ENCODE measurements at places on chromosomes 6 and 20.

GRCh38 chr20:61731363-61732181 is 334.1 kb downstream of the TAF4 start:
- H3K4me1 ChIP-seq = no peaks in the 10 kb centered on the region
- no peak overlapping the region for H3K4me3 ChIP-seq
- no peaks in the 10 kb centered on the region for H3K36me3 ChIP-seq
- no peak for DNase-seq
- H3K27me3 ChIP-seq = no peaks in the 10 kb centered on the region

DNA sequence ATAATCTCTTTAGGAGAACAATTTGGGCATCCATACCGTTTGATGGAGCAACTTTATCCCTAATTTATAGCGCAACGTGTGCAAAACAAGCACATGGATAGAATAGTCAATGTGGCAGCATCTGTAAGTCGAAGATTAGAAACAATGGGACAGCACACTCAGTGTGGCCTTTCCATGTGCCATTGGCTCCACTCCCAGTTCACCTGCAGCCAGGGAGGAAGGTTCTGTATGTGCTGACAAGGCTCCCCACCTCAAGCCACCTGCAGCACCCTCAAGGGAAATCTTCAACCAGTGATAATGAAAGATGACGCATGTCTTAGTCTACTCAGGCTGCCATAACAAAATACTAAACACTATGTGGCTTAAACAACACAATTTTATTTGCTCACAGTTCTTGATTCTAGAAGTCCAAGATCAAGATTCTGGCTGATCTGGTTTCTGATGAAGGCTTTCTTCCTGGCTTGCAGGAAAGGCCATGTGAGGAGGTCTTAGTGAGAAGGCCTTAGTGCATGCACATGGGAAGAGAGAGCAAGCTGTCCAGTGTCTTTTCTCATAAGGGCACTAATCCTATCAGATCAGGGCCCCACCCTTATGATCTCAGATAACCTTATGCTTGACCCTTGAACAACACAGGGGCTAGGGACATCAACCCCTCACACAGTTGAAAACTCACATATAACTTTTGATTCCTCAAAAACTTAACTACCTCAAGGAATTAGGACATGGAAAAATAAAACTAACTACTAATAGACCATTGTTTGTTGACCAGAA is 34.9 kb upstream of the SHLD1 start:
- no peaks in the 10 kb centered on the region for H3K36me3 ChIP-seq
- no peak for DNase-seq
- H3K27ac ChIP-seq = no peak overlapping the region
- H3K4me3 ChIP-seq = no peak overlapping the region
- H3K27me3 ChIP-seq = no peaks in the 10 kb centered on the region

- H3K4me1 ChIP-seq = no peaks in the 10 kb centered on the region
- no peak for DNase-seq
- H3K27me3 ChIP-seq = peaks cover 29% of the 10 kb centered on the region
Measured at GRCh38 chr6:116019428-116019827, 41.3 kb downstream of the FRK start.

DNA sequence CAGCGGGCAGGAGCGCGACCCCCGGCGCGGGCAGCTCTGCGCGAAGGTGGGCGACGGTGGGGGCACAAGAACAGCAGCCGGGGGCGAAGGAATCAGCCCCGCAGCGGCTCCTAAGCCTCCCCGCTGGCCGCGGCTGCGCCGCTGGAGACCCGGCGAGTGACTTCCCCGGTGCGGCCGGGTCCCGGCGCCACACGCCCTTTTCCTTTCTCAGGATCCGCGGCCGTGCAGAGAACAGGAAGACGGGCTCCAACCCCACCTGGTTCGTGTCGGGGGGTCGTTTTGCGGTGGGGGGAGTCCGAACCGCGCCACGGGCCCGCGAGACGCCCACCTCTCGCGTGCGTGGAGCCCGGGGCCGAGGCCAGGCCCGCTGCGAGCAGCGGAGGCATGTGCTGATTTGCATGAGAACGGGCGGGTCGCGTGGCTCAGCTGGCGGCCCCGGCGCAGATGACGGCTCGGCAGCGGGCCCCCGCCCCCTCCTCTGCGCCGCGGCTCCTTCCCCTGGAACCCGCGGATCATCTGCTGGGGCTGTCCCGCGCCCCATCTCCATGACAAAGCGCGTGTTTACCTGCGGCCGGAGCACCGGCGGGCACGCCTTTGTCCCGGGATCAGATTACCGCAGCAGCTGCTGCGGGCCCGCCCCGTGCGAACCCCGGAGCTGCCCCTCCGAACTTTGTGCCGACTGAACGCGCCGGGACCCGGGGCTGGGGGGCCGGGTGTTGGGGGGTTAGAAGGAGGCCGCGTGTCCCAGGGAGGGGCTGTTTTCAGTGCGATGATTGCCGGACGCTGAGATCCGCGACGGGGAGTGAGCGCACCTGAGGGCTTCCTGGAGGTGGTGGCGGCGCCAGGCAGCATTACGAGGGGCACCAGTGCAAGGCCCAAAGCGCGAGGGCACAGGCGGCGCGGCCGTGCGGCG is 4.9 kb upstream of the DLL1 start:
- H3K27ac ChIP-seq = no peak overlapping the region
- peaks cover 17% of the 10 kb centered on the region for H3K4me1 ChIP-seq
- H3K4me3 ChIP-seq = peak overlapping the region; percentile 62
- DNase-seq = peak; percentile 28
- peaks cover 78% of the 10 kb centered on the region for H3K27me3 ChIP-seq

DNA sequence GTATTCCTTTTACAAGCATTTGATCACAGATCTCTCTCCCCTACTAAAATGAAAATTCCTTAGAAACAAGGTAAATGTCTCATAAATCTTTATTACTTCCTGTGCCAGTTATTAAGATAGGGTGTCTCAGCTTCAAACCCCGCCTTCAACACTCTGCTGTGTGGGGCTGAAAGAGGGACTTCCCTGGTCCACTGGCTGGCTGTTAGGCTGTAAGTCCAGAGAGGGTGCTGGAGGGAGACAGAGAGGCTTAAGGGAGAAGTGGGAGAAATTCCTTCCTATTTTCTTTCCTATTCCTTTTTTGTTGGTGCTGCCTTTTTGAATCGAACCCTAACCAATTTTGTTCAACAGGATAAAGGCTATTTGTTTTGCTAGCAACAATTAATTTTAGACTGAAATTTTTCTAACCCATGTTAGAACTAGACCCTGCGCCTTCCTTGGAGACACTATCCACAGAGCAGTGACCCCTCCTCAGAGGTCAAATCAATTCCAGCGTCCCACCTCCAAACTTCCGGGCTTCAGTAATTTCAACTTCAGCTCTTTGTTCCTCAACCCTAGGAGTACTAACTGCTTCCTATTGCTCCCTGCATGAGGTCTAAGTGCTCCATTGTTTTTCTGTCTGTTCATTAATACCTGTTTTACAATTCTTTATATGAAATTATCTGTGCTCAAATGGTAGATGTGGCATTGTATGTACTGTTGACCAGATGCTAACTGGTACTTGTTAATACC is 207.5 kb upstream of the OPRM1 start:
- H3K27me3 ChIP-seq = no peaks in the 10 kb centered on the region
- H3K4me3 ChIP-seq = no peak overlapping the region
- no peak overlapping the region for H3K27ac ChIP-seq
- no peaks in the 10 kb centered on the region for H3K36me3 ChIP-seq
- DNase-seq = no peak
- no peaks in the 10 kb centered on the region for H3K4me1 ChIP-seq

DNA sequence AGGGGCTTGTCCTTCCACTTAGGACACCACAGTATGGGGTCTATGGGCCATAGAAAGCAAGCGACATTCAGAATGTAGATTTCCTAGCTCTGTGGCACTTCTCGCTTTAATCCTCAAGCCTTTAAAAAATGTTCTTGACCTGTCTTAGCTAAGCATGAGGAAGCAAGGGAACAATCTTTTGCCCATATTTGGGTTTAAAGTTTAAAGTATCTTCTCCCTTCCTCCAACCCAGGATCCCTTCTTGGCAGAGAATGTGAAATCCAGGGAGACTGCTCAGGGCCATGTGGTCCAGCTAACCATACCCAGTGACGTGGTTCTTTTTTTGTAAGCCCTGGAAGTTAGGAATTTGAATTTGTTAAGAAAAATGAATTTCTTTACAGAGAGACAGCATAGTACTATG is 289.9 kb downstream of the BTBD9 start:
- H3K36me3 ChIP-seq = no peaks in the 10 kb centered on the region
- H3K4me3 ChIP-seq = no peak overlapping the region
- DNase-seq = no peak
- peaks cover 2% of the 10 kb centered on the region for H3K4me1 ChIP-seq

DNA sequence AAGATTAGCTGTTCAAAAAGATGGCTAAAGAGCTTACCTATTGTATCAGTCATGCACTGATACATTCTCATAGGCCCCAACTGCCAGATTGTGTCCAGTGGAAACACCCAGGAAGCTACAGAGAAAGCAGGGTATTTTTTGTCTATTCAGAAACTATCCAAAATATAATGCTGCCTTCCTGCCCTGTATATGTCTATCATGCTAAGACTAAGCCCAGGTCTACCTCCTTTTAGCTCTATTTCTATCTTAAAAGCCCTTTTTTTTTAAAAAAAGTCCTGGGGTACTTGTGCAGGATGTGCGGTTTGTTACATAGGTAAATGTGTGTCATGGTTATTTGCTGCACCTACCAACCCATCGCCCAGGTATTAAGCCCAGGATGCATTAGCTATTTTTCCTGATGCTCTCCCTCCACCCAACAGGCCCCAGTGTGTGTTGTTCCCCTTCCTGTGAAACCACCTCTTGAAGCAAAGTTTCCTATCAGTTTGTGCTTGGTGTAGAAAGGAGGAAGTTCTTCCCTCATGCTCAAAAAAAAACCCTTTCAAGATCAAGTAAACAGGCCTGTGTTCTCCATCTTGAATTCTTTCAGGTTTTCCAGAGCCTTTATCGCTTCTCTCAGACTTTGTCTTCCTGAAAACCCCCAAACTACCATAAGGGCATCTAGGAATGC is 514 bp downstream of the DEFB129 start:
- peaks cover 3% of the 10 kb centered on the region for H3K36me3 ChIP-seq
- H3K27ac ChIP-seq = no peak overlapping the region
- peaks cover 12% of the 10 kb centered on the region for H3K27me3 ChIP-seq
- H3K4me1 ChIP-seq = peaks cover 8% of the 10 kb centered on the region

DNA sequence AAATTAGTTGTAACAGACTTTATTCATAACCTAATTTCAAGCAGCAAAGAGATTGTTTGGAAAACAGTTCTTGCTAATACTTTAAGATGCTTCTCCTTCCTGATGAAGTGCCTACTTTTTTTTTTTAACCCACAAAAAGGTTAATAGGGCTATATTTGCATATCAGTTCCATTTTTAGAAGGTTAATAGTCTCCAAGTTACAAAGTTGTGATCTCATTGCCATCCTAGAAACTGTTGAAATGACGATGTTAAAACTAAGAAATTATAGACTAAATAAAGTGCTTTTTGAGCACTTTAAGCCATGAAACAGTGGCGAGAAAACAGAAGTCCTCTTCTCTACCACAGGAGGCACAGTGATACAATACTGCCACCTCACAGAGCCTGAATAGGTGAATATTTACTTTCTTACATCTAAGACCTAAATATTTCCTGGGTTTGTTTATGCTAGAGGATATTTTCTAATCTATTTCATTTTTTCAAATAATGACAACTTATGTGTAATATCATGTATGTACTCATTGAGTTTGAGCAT is 5.3 kb downstream of the RNF144B start:
- DNase-seq = no peak
- H3K4me3 ChIP-seq = no peak overlapping the region
- peaks cover 17% of the 10 kb centered on the region for H3K4me1 ChIP-seq
- H3K27me3 ChIP-seq = peaks cover 6% of the 10 kb centered on the region

DNA sequence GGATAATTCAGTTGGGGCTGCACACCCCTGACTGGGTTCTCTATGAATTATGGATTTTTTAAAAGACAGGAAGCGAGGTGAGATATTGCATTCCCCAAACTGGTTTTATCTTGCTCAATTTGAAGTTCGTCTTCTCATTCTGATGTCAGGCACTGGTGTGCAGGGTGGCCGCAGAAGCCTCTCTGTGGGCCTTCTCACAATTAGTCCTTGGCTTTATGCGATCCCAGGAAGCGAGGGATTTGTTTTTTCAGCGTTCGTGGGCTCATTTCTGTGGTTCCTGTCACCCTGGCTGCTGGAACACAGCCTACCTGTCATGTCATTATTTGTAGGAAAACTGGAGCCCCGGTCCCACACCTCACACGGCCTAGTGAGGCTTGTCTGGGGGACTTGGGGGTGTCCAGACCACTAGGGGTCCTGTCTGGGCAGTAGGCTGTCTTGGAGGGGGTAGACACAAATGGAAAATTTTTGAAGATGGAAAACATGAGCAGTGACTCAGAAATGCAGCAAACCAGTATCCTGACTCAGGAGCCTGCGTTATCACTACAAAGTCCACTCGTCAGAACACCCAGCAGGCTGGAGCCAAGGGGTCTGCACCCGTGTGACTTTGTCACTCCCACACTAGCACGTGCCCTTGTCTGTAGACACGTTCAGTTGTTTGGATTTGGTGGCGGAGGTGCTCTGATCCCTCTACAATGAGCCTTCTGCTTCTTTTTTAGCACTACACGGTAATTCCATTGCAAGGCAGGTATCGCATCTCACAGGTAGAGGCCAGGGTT is 42.2 kb downstream of the GNAS-AS1 start:
- H3K36me3 ChIP-seq = no peaks in the 10 kb centered on the region
- no peak overlapping the region for H3K27ac ChIP-seq
- peaks cover 17% of the 10 kb centered on the region for H3K27me3 ChIP-seq
- no peak for DNase-seq

GRCh38 chr6:42368181-42368580 is 83.5 kb downstream of the TRERF1 start:
- H3K4me1 ChIP-seq = peaks cover 78% of the 10 kb centered on the region
- peaks cover 16% of the 10 kb centered on the region for H3K36me3 ChIP-seq
- H3K27me3 ChIP-seq = no peaks in the 10 kb centered on the region
- peak overlapping the region; percentile 81 for H3K4me3 ChIP-seq
- H3K27ac ChIP-seq = peak overlapping the region; percentile 91
- peak; percentile 80 for DNase-seq

- H3K27ac ChIP-seq = no peak overlapping the region
- DNase-seq = no peak
- peaks cover 13% of the 10 kb centered on the region for H3K4me1 ChIP-seq
- no peaks in the 10 kb centered on the region for H3K36me3 ChIP-seq
- H3K4me3 ChIP-seq = no peak overlapping the region
Measured at GRCh38 chr6:154602296-154602695, 91.8 kb upstream of the CNKSR3 start.

- H3K4me3 ChIP-seq = no peak overlapping the region
Measured at GRCh38 chr6:14428269-14428668, 310.7 kb downstream of the CD83 start.

DNA sequence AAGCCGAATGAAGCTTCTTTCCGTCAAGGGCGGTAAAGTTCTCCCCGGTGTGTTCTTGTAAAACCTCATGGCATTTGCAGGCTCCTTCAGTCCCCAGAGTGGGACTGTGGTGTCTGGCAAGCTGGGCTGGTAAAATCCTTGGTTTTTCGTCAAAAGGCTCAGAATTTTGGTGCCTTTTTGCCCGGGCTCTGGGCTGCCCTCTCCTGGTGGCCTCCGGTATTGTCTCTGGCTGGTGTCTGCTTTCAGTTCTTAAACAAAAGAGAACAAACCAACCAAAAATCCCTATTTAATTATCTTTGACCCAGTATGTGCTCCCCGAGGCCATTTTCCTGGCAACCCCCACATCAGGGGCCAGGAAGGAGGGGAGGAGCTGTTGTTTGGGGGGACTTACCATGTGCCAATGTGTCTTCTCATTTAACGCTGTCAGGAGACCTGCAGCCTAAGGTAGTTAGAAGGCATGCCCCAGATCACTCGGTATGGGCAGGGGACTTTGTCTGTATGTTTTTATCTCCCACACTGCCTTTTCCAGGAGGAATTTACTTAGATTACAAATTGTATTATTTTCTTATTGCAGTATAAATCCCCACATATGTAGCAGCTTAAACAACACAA is 11.1 kb downstream of the CDH4 start:
- no peak for DNase-seq
- no peaks in the 10 kb centered on the region for H3K27me3 ChIP-seq
- H3K4me1 ChIP-seq = no peaks in the 10 kb centered on the region
- no peaks in the 10 kb centered on the region for H3K36me3 ChIP-seq
- H3K4me3 ChIP-seq = no peak overlapping the region
